ENCODE measurements at places on chromosomes 2 and 18. TPM values are rescaled to one million over a fixed set of nuclear protein-coding genes. Genes with fewer than 3 reads are reported as not detected.

- H3K36me3 ChIP-seq = no peaks in the 10 kb centered on the region
- H3K4me3 ChIP-seq = no peak overlapping the region
- no peaks in the 10 kb centered on the region for H3K4me1 ChIP-seq
- peaks cover 6% of the 10 kb centered on the region for H3K27me3 ChIP-seq
- DNase-seq = no peak
- no peak overlapping the region for H3K27ac ChIP-seq
These were observed 17.3 kb upstream of the GPR55 start for GRCh38 chr2:230942371-230942770.

- no peak overlapping the region for H3K4me3 ChIP-seq
- H3K27me3 ChIP-seq = peaks cover 2% of the 10 kb centered on the region
- H3K36me3 ChIP-seq = no peaks in the 10 kb centered on the region
- DNase-seq = no peak
- peaks cover 19% of the 10 kb centered on the region for H3K4me1 ChIP-seq
These were observed 204.2 kb downstream of the BABAM2 start for GRCh38 chr2:28094739-28095138.

GRCh38 chr2:162111958-162112850, 38.2 kb upstream of the DPP4 start:
- H3K4me1 ChIP-seq = peaks cover 6% of the 10 kb centered on the region
- H3K36me3 ChIP-seq = peaks cover 8% of the 10 kb centered on the region
- no peak overlapping the region for H3K27ac ChIP-seq
- H3K4me3 ChIP-seq = no peak overlapping the region

GRCh38 chr2:50929661-50930060, 102.3 kb downstream of the NRXN1 start:
- no peaks in the 10 kb centered on the region for H3K36me3 ChIP-seq
- DNase-seq = no peak
- H3K27me3 ChIP-seq = peaks cover 1% of the 10 kb centered on the region
- H3K27ac ChIP-seq = no peak overlapping the region
- no peaks in the 10 kb centered on the region for H3K4me1 ChIP-seq
- no peak overlapping the region for H3K4me3 ChIP-seq

- H3K27ac ChIP-seq = no peak overlapping the region
- peaks cover 5% of the 10 kb centered on the region for H3K4me1 ChIP-seq
- no peak overlapping the region for H3K4me3 ChIP-seq
- H3K36me3 ChIP-seq = peaks cover 5% of the 10 kb centered on the region
These were observed 4.7 kb downstream of the DGKD start for GRCh38 chr2:233358947-233359346.

GRCh38 chr2:113180131-113180946, 6.6 kb downstream of the PSD4 start:
- no peaks in the 10 kb centered on the region for H3K36me3 ChIP-seq
- H3K27ac ChIP-seq = no peak overlapping the region
- no peak for DNase-seq
- H3K4me1 ChIP-seq = peaks cover 13% of the 10 kb centered on the region
- no peak overlapping the region for H3K4me3 ChIP-seq
- peaks cover 10% of the 10 kb centered on the region for H3K27me3 ChIP-seq

- H3K27ac ChIP-seq = no peak overlapping the region
- no peaks in the 10 kb centered on the region for H3K27me3 ChIP-seq
- no peak for DNase-seq
- H3K4me1 ChIP-seq = no peaks in the 10 kb centered on the region
These were observed 42.5 kb downstream of the HRH4 start for GRCh38 chr18:24502667-24503523.

- no peak overlapping the region for H3K4me3 ChIP-seq
- H3K27me3 ChIP-seq = peaks cover 4% of the 10 kb centered on the region
- H3K4me1 ChIP-seq = peaks cover 5% of the 10 kb centered on the region
These were observed 16.5 kb upstream of the OR6B3 start for GRCh38 chr2:240069829-240070228.

DNA sequence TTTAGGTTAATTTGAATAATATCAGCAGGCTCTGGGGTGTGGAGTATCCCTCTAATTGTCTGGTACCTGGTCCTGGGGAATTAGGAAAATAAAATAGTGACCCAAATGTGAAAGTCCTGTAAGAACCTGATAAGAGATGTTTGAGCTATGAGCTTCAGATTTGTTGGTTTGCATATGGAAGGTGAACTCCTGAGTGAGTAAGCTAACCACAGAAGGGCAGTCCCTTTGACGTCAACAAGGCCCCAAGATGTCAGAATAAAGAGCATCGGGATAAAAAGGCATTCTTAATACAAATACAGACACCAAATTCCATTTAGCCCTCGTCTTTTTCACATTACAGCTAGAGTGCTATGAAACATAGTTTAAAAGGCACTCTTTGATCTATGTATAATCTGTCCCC, 1366.3 kb upstream of the TMEFF2 start:
- DNase-seq = no peak
- H3K4me3 ChIP-seq = no peak overlapping the region
- no peaks in the 10 kb centered on the region for H3K36me3 ChIP-seq
- H3K27me3 ChIP-seq = no peaks in the 10 kb centered on the region
- H3K27ac ChIP-seq = no peak overlapping the region

DNA sequence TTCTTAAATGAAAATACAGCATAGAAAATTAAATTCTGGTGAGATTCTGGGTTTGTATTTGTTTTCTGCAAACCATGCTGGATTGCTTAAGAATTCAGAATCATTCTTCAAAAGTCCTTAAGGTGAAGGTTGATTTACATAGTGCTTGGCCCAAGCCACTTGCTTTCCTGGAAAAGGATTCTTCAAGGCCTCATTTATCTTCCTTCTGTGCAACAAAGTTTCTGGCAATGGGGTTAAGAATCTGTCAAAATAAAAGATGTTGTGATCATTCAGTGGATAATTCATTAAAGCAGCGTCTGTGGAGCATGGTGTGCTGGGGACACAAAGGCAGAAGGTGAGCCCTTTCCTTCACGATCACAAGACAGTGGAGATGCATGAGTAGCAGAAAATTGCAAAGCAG, 351.9 kb downstream of the GALR1 start:
- H3K36me3 ChIP-seq = no peaks in the 10 kb centered on the region
- no peak overlapping the region for H3K4me3 ChIP-seq
- peaks cover 3% of the 10 kb centered on the region for H3K27me3 ChIP-seq
- no peak overlapping the region for H3K27ac ChIP-seq
- no peaks in the 10 kb centered on the region for H3K4me1 ChIP-seq

- DNase-seq = no peak
- H3K4me3 ChIP-seq = no peak overlapping the region
- H3K4me1 ChIP-seq = peaks cover 11% of the 10 kb centered on the region
- H3K27me3 ChIP-seq = no peaks in the 10 kb centered on the region
These were observed 240.7 kb downstream of the SRBD1 start for GRCh38 chr2:45370369-45370768.

DNA sequence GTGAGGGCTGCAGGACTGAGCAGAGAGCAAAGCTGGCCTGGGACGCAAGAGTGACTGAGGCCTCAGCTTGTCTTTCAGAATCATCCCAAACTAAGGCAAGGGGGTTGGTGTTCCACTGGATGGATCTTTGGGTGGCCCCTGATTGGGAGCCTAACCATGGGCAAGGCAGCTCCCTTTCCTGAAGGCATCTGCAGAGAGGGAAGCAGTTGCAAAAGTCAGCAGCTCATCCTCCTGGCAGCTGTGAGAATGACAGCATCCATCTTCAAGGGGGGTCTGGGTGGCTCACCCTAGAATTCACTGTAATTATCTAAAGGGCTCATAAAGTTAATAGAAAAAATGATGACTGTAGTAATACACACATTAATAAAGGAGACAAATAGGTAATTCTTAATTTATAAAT, 46.5 kb upstream of the RAB31 start:
- H3K36me3 ChIP-seq = no peaks in the 10 kb centered on the region
- no peaks in the 10 kb centered on the region for H3K27me3 ChIP-seq
- H3K4me1 ChIP-seq = peaks cover 9% of the 10 kb centered on the region
- H3K4me3 ChIP-seq = no peak overlapping the region
- H3K27ac ChIP-seq = no peak overlapping the region

- H3K4me1 ChIP-seq = peaks cover 7% of the 10 kb centered on the region
- H3K27me3 ChIP-seq = peaks cover 50% of the 10 kb centered on the region
- no peak for DNase-seq
These were observed 1.5 kb upstream of the WNT10A start for GRCh38 chr2:218878926-218879761.

- no peak overlapping the region for H3K27ac ChIP-seq
- H3K4me3 ChIP-seq = peak overlapping the region; percentile 8
- no peaks in the 10 kb centered on the region for H3K27me3 ChIP-seq
- DNase-seq = peak; percentile 49
- H3K4me1 ChIP-seq = no peaks in the 10 kb centered on the region
- peaks cover 43% of the 10 kb centered on the region for H3K36me3 ChIP-seq
These were observed 17.5 kb downstream of the STAT1 start for GRCh38 chr2:190996338-190996946.

GRCh38 chr2:211564441-211564840, 974.2 kb downstream of the ERBB4 start:
- H3K4me1 ChIP-seq = no peaks in the 10 kb centered on the region
- no peaks in the 10 kb centered on the region for H3K27me3 ChIP-seq
- H3K36me3 ChIP-seq = no peaks in the 10 kb centered on the region
- DNase-seq = no peak
- no peak overlapping the region for H3K27ac ChIP-seq

GRCh38 chr2:8103085-8103708, 578.7 kb upstream of the ID2 start:
- H3K27me3 ChIP-seq = no peaks in the 10 kb centered on the region
- H3K4me3 ChIP-seq = no peak overlapping the region
- no peak for DNase-seq
- no peaks in the 10 kb centered on the region for H3K36me3 ChIP-seq
- H3K4me1 ChIP-seq = peaks cover 13% of the 10 kb centered on the region

ITM2C gene
- total RNA-seq = 279 TPM

AQP4 gene
- total RNA-seq = 0.05 TPM

SAG gene
- not detected for total RNA-seq

SLC16A14 gene
- 0.18 TPM for total RNA-seq

LHCGR gene
- not detected for total RNA-seq

AFF3 gene
- total RNA-seq = 12.2 TPM

SLC9A4 gene
- total RNA-seq = 0.08 TPM

KIAA1328 gene
- total RNA-seq = 9.2 TPM

SCN2A gene
- total RNA-seq = 1.5 TPM

COBLL1 gene
- 46.6 TPM for total RNA-seq

NT5C1B gene
- total RNA-seq = not detected

SLC5A7 gene
- not detected for total RNA-seq

MC5R gene
- total RNA-seq = 0.56 TPM

All from endothelial cell (in vitro differentiated cells).